ENCODE measurements at places on chromosomes 7 and 10.
A peak's percentile ranks its signal among the peaks of the same experiment; 100 is the strongest.

GRCh38 chr10:127962205-127962604, 55.3 kb downstream of the PTPRE start:
- no peak for DNase-seq

DNA sequence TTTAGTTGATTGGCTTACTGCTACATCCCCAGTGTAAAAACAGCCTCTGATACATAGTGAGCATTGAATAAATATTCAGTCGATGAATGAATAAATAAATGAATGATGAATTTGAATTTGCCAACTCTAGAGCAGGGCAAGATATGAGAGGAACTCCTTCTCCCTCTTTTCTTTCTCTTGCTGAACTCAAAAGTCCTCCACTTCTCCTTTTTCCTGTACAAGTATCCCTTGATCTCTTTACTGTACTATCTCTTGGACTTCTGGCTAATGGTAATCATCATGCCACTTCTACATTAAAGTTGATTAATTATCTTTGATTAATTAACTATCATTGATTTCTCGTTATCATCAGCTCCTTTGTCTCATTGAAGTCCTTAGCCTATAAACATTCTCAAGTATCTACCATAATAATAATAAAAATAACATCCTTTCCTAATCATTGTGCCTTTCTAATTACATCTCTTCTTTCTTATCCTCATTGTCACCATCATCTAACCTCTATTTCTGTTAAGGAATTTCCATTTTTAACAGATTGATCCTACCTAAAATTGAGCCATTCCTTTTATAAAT, 10.6 kb downstream of the CPED1 start:
- no peak for DNase-seq

DNA sequence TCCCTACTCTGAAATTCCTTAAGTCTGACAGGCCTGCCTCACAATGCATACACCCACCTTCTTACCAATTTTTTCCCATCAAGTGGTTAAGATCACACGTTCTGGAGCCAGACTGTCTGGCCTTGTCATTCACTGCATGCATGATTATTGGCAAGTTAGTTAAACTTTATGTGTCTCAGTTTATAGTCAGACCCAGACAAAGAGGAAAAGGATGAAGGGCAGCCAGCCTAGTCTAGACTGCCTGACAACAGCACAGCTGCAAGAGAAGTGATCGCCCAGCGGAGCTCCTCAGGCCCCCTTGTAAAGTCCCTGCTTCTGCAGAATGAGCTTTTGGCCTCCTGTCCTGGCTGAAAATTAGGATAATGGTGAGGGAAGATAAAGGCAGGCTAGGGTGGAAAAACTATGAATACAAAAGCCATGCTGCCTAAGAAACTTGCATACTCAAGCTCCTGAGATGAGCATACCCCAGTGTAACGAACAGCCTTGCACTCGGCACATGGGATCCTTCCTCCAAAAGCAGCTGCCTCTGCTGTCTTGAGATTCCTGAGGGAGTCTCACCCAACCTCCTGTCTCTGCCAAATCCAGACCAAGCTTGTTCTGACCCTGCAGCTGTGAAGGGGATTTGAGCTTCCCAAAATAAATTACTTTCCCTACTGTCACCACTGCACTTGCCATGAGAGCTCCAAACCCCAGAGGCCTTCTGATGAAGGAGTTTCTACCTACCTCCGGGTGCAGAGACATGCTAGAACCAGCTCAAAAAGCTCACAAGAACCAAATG, 26.7 kb upstream of the MRLN start:
- no peak for DNase-seq

GRCh38 chr10:22681783-22682183, 32.6 kb downstream of the PIP4K2A start:
- DNase-seq: peak; percentile 71

- DNase-seq: no peak
Measured at GRCh38 chr7:115988401-115988800, 42.2 kb downstream of the TFEC start.

- DNase-seq: no peak
Measured at GRCh38 chr7:122919643-122920181, 33.5 kb upstream of the CADPS2 start.

- DNase-seq: no peak
Measured at GRCh38 chr7:102873470-102874165, 39.2 kb upstream of the LRRC17 start.

- no peak for DNase-seq
Measured at GRCh38 chr10:76086170-76086760, 654.8 kb downstream of the LRMDA start.

DNA sequence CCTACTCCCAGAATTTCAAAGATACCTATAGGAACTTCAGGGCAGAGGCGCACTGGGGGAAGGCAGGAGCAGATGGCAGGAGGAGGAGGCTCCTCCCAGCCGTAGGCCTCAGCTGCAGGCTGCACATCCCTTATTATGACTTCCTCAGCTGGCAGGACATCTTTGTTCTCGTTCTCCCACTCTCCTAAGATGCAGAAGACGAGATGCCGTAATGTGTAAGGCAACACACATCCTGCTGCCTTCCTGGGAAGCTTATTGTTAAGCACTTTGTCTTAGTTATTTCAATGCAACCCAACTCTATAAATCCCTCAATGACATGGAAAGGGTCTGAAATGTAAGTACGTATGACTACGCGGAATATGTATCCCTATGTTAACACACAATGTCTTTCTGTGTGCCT, 599.8 kb upstream of the MGMT start:
- DNase-seq: peak; percentile 2

GRCh38 chr10:113322843-113323242, 230.0 kb upstream of the HABP2 start:
- DNase-seq: no peak

DNA sequence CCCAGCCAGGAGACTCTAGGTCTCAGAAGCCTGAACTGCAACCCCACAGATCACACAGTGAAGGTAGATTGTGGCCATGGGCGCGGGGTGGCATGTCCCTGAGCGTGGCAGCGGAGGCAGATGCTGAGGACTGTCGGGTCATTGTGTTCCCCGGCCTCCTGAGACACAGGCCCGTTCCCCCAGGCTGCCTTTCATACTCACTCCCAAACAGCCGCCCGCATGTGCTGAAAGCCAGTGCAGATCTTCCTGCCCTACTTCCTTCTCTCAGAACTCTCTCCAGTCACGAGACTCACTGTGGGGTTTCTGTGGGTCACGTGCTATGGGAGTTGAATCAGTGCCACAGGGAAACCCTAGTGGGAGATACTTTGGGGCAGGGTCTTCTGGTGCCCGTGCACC, 48.0 kb downstream of the ZNF467 start:
- DNase-seq: no peak

GRCh38 chr7:78760620-78761355, 692.7 kb downstream of the MAGI2 start:
- DNase-seq: no peak

GRCh38 chr7:140610204-140611165, 30.1 kb downstream of the DENND2A start:
- DNase-seq: no peak

DNA sequence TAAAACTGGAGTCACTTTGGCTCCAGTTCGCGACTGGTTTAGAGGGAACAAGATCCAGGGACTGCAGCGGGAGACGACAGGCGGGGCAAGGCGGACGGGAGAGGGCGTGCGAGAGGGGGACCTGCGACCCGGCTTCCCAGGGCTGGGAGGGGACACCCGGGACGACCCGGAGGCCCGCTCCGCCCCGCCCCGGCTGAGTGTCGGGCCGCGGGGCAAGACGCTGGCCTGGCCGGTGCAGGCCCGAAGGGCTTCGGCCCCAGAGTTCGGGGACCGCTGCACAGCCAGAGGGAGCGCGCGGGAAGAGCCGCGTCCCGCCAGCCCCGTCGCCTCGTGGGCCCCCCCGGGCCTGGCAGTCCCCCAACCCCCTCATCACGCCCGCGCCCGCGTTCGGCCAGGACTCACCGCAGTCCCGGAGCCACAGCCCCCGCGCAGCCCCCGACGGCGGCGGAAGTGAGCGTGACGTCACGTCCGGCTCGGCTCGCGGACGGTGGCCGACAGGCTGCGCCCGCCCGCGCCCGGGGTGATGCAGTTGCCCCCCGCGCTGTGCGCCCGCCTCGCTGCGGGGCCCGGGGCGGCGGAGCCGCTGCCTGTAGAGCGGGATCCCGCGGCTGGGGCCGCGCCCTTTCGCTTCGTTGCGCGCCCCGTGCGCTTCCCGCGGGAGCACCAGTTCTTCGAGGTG, at the start of the genes TUBGCP2 and ZNF511:
TUBGCP2 (minus strand) TSS at position 452 of the 679 bp plus-strand sequence. CDS start 5,931 bp downstream, outside the sequence.
ZNF511 (plus strand) TSS at position 494 of the 679 bp plus-strand sequence; CDS start at position 524, 30 bp downstream.
- DNase-seq: peak; percentile 89

GRCh38 chr10:69818676-69819239, 17.1 kb downstream of the COL13A1 start:
- DNase-seq: no peak

GRCh38 chr10:7967035-7967434, 87.5 kb upstream of the GATA3 start:
- no peak for DNase-seq
